Tibial nerve (tissue), 4 donors: ENCODE measurements at places on chromosomes 1 and 21. TPM values are rescaled to one million over a fixed set of nuclear protein-coding genes. Genes with fewer than 3 reads are reported as not detected.

SDE2 gene
- total RNA-seq: 23.0 TPM

SELP gene
- total RNA-seq: 30.3 TPM

C2CD2 gene
- 47.0 TPM for total RNA-seq

C1orf210 gene
- total RNA-seq: not detected
